ENCODE measurements at places on chromosomes 7 and 10. TPM values are rescaled to one million over a fixed set of nuclear protein-coding genes. Genes with fewer than 3 reads are reported as not detected.

The SEPTIN14 gene
- not detected for total RNA-seq

The CDC14C gene
- 0.32 TPM for total RNA-seq

The CNPY1 gene
- not detected for total RNA-seq

The NME8 gene
- not detected for total RNA-seq

The ATRNL1 gene
- 13.0 TPM for total RNA-seq

The GIMAP5 gene
- total RNA-seq, result not detected

The CARD11 gene
- not detected for total RNA-seq

The SFRP5 gene
- not detected for total RNA-seq

The SLC37A3 gene
- total RNA-seq, result 40.2 TPM

The CPN1 gene
- not detected for total RNA-seq

The LAMB1 gene
- total RNA-seq, result 140 TPM

The ZFYVE27 gene
- 25.3 TPM for total RNA-seq

The DYDC2 gene
- total RNA-seq, result not detected

The LRRC17 gene
- total RNA-seq, result 1,308 TPM

The ARHGEF5 gene
- 1.5 TPM for total RNA-seq

The FAM20C gene
- total RNA-seq, result 20.8 TPM

The NUB1 gene
- total RNA-seq, result 67.4 TPM

The FRMPD2 gene
- not detected for total RNA-seq

The KLF14 gene
- total RNA-seq, result not detected

The CPA2 gene
- total RNA-seq, result not detected

The PIP gene
- not detected for total RNA-seq

The PON2 gene
- 272 TPM for total RNA-seq

The CFAP46 gene
- not detected for total RNA-seq

The NAT16 gene
- total RNA-seq, result not detected

The MKI67 gene
- total RNA-seq, result 54.4 TPM

The TACR2 gene
- 0.29 TPM for total RNA-seq

The CCZ1B gene
- 21.1 TPM for total RNA-seq

The NKX1-2 gene
- not detected for total RNA-seq

The SPDYE9 gene
- total RNA-seq, result not detected

The CALCR gene
- total RNA-seq, result not detected

The GALNT17 gene
- total RNA-seq, result not detected

The ADAM22 gene
- 0.19 TPM for total RNA-seq

The HHEX gene
- total RNA-seq, result 0.06 TPM

The ZNF722 gene
- total RNA-seq, result not detected

The PLEKHS1 gene
- total RNA-seq, result not detected

The GPR26 gene
- not detected for total RNA-seq

The MMP21 gene
- not detected for total RNA-seq

The TUBAL3 gene
- not detected for total RNA-seq

The DNAJB12 gene
- total RNA-seq, result 87.5 TPM

The FAM25A gene
- total RNA-seq, result not detected

The MSRB2 gene
- total RNA-seq, result 18.9 TPM

The BUB3 gene
- 361 TPM for total RNA-seq

The CCDC3 gene
- total RNA-seq, result 3.2 TPM

The CACNB2 gene
- total RNA-seq, result not detected

The LIPM gene
- not detected for total RNA-seq

The CYP3A4 gene
- not detected for total RNA-seq

The GPR15LG gene
- total RNA-seq, result not detected

The CRYGN gene
- total RNA-seq, result not detected

The FAM25C gene
- not detected for total RNA-seq

The ASB10 gene
- not detected for total RNA-seq

The IRF5 gene
- 0.75 TPM for total RNA-seq

The WNT8B gene
- total RNA-seq, result not detected

The JCAD gene
- total RNA-seq, result 12.1 TPM

The TUBGCP2 gene
- 73.9 TPM for total RNA-seq
